ENCODE measurements at places on chromosomes 3 and 15.

- DNase-seq, result no peak
Observed at GRCh38 chr15:52360229-52361203, 64.9 kb upstream of the MYO5C start.

DNA sequence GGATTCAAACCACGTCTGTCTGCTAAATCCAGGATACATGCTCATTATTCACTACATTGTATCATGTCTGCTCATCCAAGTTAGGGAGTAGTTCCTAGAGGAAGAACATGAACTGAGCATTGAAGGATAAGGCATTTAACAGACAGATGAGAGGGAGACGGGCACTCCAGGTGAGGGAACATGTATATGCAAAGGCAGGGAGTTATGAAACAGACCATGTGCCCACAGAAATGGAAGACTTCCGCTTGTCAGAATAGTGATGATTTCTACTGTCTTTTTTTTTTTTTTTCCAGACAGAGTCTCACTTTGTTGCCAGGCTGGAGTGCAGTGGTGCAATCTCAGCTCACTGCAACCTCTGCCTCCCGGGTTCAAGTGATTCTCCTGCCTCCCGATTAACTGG lies 5.0 kb upstream of the NDUFAF1 start:
- DNase-seq, result no peak

- no peak for DNase-seq
Observed at GRCh38 chr3:73284472-73284871, 223.0 kb downstream of the EBLN2 start.

GRCh38 chr15:38530113-38530512 lies 34.5 kb downstream of the RASGRP1 start:
- DNase-seq, result no peak

GRCh38 chr3:143476965-143477640 lies 357.5 kb downstream of the CHST2 start:
- no peak for DNase-seq

GRCh38 chr3:16670191-16670590 lies 65.0 kb upstream of the DAZL start:
- DNase-seq, result no peak

DNA sequence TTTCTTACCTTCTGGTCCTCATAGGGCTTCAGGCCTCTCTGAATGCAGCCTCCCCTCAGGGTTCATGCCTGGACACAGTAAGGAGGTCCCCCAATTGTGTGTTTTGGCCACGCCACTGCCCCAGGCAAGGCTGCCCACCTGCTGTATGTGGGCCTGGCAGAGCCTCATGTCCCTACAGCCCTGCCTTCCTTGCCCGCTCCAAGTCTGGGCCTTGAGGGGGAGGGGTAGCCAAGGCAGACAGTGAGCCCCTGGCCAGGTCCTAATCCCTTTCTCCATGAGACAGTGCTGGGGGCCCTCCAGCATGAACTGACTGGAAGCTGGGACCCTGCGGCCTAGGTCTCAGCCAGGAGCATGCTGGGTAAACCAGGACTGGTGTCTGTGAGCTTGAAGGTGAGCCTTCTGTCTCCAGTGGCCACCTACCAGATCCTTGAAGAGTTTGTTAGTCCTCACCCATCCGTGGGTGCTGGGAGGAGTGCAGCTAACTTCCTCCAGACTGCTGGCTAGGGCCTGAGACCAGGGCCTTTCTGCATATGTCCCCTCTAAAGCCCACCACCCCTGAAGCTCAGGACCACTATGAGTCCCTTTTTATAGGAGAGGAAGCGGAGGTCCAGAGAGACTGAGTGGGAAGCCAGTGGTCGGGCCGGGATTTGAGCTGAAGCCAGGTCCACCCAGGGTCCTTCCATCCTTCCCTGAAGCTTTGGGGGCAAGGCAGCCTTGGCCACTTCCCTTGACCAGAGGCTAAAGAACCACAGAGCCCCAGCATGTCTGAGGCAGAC lies 8.7 kb downstream of the ZBTB47 start:
- DNase-seq, result no peak

DNA sequence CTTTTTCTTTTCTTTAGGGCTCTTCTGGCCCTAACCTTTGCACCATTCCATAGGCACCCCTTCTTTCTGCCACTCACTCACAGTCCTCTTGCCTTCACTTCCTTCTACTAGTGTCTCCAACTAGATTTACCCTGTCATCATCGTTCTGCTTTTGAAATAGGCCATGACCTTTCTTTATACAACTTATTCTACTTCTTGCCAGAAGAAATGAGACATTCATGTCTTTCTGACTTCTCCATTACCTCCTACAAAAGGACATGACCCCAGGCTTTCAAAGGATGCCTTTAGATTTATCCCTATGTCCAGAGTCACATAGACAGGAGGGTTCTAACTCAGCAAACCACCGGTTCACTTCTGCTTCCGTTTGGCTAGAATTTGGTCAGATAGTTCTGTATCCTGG lies 336.4 kb upstream of the LRRFIP2 start:
- DNase-seq, result no peak

GRCh38 chr15:84831028-84831427 lies 13.9 kb downstream of the ALPK3 start:
- no peak for DNase-seq

GRCh38 chr3:186217820-186218164 lies 108.9 kb upstream of the ETV5 start:
- peak; percentile 71 for DNase-seq

DNA sequence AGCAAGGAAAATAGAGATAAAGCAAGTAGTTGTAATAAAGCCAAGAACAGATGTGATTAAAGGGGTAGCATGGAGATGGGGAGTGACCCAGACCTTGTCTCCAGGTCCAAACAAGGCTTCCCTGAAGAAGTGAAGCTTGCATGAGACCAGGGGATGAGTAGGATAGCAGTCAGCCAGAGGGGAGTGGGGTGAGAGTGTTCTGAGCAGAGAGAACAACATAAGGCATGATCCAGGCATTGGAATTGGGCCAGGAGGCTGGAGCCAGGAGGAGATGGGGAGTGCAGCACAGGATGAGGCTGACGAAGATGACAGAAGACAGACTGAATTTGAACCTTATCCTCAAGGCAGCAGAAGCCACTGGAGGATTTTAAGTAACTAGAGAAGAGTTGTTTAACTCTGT lies 7.2 kb downstream of the TMOD2 start:
- DNase-seq, result no peak

DNA sequence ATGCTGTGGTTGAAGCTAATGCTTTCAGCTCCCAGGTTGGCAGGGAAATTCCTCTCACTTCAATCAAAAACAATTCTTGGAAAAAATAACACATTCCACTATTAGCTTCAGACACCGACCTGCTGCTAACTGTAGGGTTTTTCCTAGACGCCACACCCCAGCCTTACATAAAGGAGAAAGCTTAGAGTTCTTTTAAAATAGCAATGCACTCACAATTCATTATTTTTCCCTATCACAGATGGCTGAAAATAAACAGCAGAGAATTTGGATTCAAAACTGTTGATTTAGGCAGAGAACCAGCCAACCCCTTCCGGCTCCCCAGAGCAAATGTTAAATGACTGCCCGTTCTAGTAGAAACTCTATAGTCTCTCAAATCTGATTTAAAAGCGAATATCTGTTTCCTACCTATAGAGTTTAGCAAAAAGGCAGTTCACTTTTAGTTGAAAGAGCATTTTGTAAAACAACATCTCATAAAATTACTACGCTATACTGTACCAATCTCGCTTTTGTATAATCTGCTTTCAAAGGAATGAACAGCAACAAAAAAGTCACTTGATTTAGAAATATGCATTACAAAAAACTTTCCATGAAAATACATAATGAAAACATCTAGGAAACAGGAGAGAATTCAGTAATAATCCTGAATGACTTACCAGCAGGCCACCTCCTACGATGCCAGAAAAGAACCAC lies 586 bp downstream of the TM4SF1 start:
- no peak for DNase-seq

DNA sequence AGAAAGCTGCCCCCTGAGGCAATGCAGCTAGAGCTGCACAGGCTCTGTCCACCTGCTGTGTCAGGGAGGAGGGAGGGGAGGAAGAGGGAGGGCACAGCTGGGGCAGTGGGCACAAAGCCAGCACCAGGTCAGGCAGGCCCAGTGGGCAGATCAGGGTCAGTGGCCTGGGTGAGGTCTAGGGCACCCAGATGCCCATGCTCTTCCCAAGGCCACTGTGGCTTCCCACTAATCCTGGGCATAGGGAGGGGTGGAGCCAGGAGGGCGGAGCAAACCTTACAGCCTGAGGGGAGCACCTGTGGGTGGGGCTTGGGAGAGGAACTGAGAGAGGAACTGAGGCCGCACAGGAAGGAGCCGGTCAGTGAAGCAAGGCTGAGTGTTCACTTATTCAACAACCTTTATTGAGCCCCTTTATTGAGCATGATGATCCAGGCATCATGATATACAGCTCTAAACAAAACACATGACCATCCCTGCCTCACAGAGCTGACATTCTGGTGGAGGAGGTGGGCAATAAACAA lies 55.0 kb downstream of the RHCG start:
- DNase-seq, result peak; percentile 90

DNA sequence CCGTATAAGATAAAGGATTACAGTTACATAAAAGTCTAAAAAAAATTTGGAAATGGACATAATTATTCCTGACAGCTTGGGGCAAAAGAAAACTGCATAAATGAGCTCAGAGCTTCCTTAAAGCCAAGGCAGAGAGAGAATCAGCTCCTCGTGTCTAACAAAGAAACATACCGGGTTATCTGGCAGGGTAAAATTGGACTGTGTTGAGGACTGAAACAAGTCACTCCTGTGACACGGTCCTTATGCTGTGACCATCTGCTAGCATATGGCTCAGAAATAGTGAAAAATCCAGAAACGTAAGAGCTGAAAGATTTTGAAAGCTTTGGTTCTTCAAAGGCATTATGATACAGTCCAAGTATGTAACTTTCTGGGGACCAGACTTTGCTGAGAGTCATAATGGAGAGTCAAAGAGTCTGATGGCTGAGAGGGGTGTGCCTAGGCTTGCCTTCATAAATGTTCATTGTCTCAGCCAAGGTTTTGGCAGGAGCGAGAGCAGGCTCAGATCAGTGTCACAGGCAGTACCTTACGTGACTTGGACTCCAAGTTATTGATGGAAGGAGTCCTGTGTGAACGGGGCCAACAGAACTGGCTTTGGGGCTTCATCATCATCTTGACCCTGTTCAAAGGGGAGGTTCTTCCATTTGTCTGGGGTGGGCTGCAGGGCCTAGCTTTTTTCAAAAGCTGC lies 12.5 kb downstream of the MAP6D1 start:
- DNase-seq, result no peak

Data from GM20000 (cell line).